ENCODE measurements at places on chromosomes 16 and 17.

DNA sequence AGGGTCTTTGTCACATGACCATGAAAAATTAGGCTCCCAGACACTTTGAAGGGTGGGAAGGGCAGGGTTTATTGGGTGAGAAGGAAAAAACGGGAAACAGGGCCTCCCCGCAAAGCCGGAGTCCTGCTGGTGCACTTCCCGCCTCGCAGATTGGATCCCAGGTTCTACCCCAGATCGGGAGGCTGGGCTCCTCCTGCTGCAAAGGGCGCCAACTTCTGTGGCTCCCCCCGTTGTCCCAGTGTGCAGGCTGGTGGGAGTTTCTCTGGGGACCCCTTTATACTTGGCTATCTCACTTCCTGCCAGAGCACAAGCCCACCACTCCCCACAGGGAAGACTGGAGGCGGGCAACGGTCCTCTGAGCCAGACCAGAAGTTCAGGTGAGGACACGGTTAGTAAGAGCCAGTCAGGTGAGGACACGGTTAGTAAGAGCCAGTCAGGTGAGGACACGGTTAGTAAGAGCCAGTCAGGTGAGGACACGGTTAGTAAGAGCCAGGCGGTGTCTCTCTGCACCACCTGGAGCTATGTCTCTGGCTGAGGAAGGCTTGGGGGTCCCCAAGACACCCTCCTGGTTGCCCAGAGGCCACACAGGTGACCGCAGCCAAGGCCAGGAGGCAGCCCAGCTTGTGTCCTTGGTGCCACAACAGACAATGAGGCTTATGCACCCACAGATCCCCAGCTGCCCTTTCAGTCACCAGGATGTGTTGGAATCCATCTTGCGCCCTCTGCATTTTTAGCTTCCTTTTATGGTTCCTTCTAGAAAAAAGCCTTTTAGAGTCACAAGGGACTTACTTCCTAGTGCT lies 48.1 kb upstream of the CHMP6 start:
- DNase-seq = no peak

GRCh38 chr17:49523706-49524472 lies 28.8 kb downstream of the NGFR start:
- DNase-seq = peak; percentile 46

DNA sequence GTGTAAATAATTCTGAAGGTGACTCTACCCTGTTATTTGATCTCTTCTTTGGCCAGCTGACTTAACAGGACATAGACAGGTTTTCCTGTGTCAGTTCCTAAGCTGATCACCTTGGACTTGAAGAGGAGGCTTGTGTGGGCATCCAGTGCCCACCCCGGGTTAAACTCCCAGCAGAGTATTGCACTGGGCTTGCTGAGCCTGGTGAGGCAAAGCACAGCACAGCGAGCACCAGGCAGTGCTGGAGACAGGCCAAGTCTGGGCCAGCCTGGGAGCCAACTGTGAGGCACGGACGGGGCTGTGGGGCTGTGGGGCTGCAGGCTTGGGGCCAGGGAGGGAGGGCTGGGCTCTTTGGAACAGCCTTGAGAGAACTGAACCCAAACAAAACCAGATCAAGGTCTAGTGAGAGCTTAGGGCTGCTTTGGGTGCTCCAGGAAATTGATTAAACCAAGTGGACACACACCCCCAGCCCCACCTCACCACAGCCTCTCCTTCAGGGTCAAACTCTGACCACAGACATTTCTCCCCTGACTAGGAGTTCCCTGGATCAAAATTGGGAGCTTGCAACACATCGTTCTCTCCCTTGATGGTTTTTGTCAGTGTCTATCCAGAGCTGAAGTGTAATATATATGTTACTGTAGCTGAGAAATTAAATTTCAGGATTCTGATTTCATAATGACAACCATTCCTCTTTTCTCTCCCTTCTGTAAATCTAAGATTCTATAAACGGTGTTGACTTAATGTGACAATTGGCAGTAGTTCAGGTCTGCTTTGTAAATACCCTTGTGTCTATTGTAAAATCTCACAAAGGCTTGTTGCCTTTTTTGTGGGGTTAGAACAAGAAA lies 5.1 kb downstream of the STH start:
- DNase-seq = no peak

GRCh38 chr17:82582213-82582612 lies 62.7 kb downstream of the FOXK2 start:
- DNase-seq = no peak

DNA sequence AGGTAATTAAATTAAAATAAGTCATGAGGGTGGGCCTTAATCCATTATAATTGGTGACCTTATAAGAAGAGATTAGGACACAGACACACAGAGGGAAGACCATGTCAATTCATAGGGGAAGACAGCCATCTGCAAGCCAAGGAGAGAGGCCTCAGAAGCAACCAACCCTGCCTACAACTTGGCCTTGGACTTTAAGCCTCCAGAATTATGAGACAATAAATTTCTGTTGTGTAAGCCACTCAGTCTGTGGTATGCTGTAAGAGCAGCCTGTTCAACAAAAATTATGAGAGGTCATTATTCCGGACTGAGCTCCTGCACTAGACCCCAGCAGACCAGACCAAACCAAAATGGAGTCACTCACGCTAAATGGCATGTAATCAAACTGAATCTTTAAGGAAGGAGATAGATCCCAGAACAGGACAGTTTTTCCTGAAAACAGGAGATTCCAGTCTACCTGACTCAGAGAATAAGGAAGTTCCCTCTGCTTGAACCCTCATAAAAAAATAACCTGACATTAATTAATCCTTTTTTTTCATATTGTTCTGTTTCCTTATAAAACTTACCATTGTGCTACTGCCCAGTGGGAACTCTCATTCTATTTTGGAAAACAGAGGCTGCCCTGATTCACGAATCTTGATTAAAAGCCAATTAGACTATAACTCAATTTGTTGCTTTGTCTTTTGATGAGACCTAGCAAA lies 74.3 kb downstream of the DNAH3 start:
- no peak for DNase-seq

DNA sequence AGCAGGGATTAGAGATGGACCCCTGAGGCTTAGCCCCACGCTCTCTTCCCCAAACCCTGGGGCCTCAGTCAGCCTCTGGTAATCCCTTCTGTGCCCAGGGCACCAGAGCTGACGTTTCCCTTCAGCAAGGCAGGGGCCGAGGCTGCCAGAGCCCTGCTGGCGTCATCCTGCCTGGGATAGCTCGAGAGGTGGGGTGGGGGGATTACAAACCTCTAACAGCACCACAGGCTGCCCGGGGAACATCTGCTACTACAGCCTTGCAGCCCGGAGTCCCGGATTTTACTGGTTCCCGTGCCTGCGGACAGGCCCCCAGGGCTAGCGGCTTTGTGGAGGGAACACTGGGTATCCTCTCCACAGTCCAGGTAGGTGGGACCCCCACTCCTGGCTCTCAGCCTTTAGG lies at the start of gene AANAT:
TSS of gene AANAT (plus strand) at position 238 of the 400 bp plus-strand sequence. CDS start 1,144 bp downstream, outside the sequence.
- no peak for DNase-seq

DNA sequence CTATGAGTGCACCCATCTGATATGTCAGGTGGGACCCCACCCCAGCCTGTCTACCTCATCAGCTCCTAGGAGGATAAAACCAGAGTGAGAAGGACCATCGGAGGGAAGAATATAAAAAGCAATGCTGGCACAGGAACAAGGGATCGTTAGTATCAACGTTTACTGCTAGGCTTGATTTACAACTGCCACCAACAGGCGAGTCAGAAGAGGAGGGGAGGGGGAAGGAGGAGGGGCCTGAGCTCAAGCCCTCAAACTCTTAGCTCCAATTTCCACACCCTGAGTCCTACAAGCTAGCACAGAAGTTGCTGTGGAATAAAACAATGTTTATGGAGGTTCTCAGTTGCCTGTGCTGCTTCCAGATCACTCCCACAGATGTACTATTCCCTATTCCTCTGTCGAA lies 234.5 kb downstream of the C16orf78 start:
- peak; percentile 9 for DNase-seq

- peak; percentile 94 for DNase-seq
Measured at GRCh38 chr17:41801374-41802271, 10.1 kb downstream of the P3H4 start.

- no peak for DNase-seq
Measured at GRCh38 chr17:10789694-10790271, 14.1 kb downstream of the TMEM238L start.

DNA sequence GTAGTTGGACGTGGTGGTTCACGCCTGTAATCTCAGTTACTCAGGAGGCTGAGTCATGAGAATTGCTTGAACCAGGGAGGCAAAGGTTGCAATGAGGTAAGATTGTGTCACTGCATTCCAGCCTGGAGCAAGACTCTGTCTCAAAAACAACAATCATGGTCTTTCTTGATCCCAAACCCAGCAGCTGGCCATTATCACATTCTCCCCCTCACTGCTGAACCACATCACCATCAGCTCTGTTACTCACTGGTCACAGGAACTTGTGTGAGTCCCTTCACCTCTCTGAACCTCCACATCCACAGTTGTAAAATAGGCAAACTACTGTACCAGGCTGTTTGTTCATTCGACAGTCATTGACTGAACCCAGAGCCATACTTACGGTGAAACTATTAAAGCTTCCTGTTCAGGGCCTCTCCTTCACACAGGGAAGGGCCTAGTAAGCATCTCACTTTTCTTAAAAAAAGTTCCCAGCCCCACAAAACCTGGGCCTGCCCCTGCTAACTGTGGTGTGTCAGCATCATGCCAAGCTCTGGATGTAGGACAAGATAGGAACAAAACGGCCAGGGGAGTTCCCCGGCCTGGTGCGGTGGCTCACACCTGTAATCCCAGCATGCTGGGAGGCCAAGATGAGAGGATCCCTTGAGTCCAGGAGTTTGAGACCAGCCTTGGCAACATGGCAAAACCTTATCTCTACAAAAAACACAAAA lies 104.7 kb downstream of the COPRS start:
- peak; percentile 22 for DNase-seq

- peak; percentile 53 for DNase-seq
Measured at GRCh38 chr16:15704545-15704987, 54.5 kb downstream of the NDE1 start.

GRCh38 chr16:19809121-19809635 lies 75.5 kb downstream of the GPRC5B start:
- DNase-seq = no peak

DNA sequence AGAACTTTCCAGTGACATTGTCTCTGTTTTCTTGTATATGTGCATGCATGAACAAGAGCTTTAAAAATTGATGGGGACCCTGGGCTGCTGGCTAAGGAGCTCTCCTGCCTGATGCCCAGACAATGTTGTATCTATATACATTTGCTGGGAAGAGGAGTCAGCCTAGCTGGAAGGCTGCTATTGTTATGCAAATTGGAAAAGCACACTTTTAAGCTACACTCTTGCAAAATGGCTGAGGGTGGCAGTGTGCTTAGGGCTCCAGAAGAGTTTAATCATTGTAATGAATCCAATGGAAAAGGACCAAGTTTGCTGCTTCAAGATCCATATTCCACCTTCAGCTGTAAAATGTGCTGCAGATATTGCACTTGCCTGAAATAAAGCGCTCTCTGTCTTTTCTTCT lies 171.8 kb downstream of the PRKCA start:
- DNase-seq = no peak

DNA sequence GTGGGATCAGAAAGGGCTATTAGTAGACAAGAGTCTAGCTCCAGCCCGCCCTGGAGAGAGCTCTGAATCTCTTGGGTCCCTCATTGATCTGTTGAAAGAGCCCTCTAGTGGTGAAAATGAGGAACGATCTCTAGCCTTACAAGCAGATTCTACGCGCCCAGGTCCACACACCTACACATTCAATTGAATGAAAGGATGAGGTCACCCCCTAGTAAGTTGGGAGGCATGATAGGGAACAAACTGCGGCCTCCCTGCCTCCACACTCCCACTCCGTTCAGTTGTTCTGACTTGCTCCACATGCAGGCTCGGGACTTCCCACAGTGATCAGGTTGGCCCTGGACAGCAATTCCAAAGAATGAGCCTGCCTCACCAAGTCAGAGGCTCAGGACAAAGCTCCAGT lies 2.9 kb upstream of the CACNG3 start:
- peak; percentile 34 for DNase-seq

DNA sequence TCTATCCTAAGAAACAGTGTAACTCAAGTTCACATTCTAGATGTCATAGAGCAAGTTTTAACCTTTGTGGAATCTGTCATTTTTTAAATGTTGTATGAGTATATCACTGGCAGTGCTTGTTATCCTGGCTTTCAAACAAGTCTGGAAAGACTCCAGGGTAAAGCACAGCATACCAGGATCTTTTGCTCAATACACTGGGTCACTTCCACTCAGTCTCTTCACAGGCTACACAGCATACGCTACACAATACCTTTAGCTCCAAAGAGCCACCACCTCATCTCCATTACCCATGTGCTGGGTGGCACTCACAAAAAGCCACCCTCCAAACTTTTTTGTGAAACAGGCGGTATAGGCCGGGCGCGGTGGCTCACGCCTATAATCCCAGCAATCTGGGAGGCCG lies 69.5 kb downstream of the PARN start:
- no peak for DNase-seq

GRCh38 chr16:70724146-70725023 lies 38.5 kb upstream of the MTSS2 start:
- DNase-seq = no peak

- DNase-seq = no peak
Measured at GRCh38 chr17:27985306-27985705, 57.2 kb upstream of the NLK start.

DNA sequence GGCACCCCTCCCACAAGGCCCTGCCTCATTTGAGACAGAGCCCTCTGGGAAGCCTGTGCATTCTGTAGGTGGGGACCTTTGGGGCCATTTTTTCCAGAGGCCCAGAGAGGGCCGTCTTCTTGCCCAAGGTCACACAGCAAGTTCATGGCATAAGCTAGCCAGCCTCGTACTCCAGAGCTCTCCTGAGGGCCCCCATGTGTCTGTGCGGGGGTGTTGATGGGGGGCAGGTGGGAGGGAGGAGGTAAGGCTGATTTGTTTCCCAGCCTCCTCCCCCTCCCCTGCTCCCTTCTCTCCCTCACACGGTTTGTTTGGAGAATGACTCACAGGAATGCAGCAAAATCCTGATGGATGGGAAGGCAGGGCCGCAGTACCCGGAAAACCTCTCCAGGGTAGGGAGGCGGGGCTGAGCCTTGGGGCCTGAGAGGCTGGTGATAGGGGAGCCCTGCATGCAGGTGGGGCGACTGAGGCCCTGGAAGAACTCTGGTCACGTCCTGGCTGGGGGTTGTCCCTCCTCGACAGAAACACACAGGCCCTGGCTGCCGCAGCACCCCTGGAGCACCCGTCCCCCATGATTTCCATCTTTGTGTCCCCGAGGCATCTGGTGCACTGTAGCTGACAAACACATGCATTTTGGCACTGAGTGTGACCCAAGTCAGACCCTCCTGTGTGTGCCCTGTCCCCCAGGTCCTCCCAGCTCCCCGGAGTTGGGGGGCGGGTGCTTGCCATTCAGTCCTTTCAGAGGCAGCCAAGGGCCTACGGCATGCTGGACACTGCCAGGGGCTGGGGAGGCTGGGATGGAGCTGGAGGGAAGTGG lies 29.7 kb downstream of the RAI1 start:
- DNase-seq = peak; percentile 95

- DNase-seq = no peak
Measured at GRCh38 chr17:47739150-47739549, 6.1 kb downstream of the TBX21 start.
